Muscle of back (tissue), 13 donors: ENCODE measurements at places on chromosomes 3 and 15.
A peak's percentile ranks its signal among the peaks of the same experiment; 100 is the strongest.

- DNase-seq, result peak; percentile 45
Observed at GRCh38 chr3:152317956-152318355, 49.2 kb downstream of the MBNL1 start.

- no peak for DNase-seq
Observed at GRCh38 chr3:113274425-113275257, 63.3 kb downstream of the BOC start.

DNA sequence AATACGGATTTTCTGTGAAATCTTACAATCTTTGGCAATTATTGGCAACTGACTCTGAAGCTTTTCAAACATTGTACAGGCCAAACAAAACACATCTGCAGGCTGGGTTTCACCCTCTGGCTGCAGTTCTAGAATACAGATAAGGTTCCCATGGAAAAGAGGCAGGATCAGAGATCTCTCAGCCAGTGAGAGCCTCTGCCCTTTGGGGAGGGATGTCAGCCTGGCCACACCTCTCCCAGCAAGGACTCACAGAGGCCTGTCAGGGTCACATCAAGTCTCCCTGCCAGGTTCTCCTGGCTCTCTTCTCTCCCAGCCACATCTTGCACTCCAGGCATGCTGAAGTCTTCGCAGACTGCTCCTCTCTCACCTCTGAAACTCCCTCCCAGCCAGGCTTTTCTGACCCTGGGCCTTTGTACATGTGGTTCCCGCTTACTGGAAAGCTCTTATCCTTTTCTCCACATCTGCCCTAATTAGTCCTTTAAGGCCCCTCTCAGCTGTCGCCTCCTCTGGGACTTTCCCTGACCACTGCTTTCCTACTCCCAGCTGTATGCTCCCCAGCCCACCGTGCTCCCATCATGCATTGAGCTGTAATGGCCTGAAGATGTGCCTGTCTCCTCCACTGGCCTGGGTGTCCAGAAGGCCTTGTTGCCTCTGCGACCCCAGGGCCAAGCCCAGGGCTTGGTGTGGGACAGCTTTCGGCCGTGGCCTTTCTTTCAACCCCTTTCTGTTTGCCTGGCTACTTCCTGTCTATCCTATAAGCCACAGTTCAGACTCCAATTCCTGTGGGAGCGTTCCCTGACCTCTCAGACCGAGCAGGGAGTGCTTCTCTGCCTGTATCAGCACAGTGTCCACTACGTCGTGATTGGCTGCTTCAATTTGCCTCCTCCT is 4.3 kb downstream of the RBP1 start:
- peak; percentile 68 for DNase-seq

DNA sequence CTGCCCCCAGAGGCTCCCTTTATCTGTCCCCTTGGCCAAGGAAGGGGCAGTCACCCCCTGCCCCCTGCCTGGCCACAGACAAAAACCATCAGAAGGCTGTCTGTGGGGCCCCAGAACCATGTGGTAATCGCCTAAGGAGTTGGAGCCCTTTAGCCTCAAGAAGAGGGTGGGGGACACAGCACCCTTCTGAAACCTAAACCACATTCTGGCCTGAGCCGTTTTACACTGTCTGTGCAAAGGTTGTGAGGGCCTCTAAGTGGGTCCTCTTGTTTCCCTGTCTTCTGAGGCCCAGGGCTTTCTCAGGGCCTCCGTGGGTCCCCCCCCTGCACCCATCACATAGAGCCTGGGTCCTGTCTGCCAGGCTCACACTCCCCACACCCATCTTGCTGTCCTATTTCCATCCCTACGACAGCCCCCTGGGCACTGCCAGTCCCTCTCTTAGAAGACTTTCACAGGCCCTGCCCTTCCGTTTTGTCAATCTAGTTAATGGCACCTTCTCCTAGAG is 17.9 kb upstream of the RPUSD3 start:
- no peak for DNase-seq

DNA sequence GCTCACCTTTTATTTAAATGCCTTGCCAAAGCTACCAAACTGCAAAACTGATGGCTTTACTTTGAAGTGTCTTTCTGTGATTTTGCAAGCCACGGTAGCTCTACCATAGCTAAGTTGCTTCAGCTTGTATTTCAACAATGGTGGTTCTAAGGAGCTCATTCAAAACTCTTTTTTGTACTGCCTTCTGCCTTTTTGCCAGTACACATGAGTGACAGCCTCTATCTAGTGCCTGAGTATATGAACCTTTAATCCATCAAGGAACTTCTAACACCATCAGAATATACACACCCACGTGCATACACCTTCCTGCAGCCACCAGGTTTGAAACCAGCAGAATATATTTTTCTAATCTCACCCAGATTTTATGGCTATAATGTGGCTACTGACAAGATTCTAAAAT is 10.4 kb upstream of the NR2F2 start:
- DNase-seq, result peak; percentile 15

DNA sequence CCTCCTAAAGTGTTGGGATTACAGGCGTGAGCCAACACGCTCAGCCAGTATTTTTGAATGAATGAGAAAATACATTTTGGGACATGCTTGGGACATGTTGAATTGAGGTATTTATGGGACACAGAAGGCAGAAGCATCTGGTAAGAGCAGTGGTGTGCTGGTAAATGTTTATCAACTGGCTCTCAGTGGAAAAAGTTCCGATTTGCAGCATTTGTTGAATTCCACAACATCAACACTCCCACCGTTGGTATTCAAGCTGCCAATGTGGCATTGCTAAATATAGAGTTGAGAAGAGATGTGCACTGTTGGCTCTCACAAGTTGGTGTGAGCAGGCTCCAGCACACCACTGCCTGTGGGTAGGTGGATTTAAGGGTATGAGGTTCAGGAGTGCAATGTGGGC is 35.8 kb upstream of the LRRFIP2 start:
- no peak for DNase-seq

GRCh38 chr15:95497634-95498033 is 832.9 kb upstream of the NR2F2 start:
- DNase-seq, result no peak

GRCh38 chr15:85314633-85315032 is 65.8 kb upstream of the AKAP13 start:
- DNase-seq, result no peak

- no peak for DNase-seq
Observed at GRCh38 chr3:194607592-194608389, 25.4 kb downstream of the TMEM44 start.

- no peak for DNase-seq
Observed at GRCh38 chr3:170417090-170417489, 1.6 kb upstream of the CLDN11 start.

- no peak for DNase-seq
Observed at GRCh38 chr15:37093480-37094332, 6.6 kb downstream of the MEIS2 start.
